ENCODE measurements at places on chromosomes 3 and 15. TPM values are rescaled to one million over a fixed set of nuclear protein-coding genes. Genes with fewer than 3 reads are reported as not detected.
A peak's percentile ranks its signal among the peaks of the same experiment; 100 is the strongest.

GRCh38 chr3:126956866-126957650 is 25.9 kb upstream of the PLXNA1 start:
- no peaks in the 10 kb centered on the region for H3K4me1 ChIP-seq
- no peak overlapping the region for H3K4me3 ChIP-seq
- H3K27me3 ChIP-seq, result no peaks in the 10 kb centered on the region
- DNase-seq, result no peak
- no peak overlapping the region for H3K27ac ChIP-seq

DNA sequence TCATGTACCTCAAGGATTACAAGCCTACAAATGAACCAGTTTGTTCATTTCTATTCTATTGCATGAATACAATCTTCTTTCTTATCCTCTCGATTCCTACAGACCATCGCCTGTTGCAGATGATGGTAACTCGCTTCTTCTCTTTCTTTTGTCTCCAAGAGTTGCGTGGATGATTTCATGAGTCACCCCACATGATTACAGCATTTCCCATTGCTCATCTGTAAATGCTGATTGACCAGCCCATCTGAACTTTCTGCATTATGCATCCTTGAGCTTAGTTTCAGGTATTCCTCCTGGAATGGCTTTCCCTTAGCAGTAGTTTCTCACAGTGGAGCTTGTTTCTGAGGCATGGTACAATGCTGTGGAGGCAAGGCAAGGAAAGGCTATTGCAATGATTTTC is 109.6 kb upstream of the TOPAZ1 start:
- H3K36me3 ChIP-seq, result no peaks in the 10 kb centered on the region
- peaks cover 13% of the 10 kb centered on the region for H3K4me1 ChIP-seq
- no peak overlapping the region for H3K27ac ChIP-seq
- peaks cover 7% of the 10 kb centered on the region for H3K27me3 ChIP-seq

DNA sequence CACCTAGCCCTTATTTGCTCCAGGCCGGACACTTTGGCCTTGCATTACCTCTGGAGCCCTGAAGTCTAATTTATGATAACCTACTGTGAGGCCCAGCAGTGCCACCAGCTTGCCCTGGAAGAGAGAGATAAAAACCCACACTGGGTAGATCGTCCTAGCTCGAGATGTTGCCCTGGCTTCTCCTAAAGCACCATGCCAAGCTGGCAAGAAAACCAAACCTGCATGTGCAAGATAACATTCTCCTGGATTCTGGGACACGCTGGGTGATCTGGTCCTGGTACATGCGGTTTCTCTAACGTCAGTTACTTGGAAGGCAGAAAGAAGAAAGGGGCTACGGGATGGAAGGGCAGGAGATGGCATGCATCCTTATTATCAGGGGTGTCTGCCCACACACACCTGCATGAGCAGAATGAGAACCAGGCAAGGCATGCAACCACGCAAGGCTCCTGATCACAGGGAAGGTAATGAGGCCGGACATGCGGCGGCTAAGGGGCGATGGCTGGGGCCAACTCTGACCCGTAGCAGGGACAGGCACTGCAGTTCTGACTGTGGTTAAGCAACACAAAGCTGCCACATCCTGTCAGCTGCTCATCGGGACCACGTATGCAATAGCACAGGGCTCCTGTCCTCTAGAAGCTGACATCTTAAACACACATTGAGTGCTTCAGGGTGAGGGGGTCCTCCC is 73.0 kb downstream of the OXNAD1 start:
- DNase-seq, result peak; percentile 76
- no peaks in the 10 kb centered on the region for H3K27me3 ChIP-seq
- peak overlapping the region; percentile 67 for H3K27ac ChIP-seq
- H3K4me1 ChIP-seq, result peaks cover 38% of the 10 kb centered on the region

DNA sequence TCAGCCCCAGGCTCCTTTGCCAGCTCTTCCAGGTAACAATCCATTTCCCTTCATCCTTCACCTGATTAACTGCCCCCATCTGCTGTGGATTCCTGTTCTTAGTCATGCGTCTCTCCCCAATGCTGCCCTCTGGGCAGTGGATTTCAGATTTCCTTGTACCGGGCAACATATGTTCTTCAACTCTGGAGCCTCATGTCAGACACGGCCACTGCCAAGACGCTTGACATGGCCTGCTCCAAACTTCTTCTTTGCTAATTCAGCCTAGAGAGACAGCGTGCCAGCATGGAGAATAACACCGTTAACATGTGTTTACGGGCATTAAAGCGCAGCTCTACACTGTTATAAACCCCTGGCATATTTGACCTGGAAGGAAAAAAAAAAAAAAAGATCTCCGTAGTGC is 1035.1 kb upstream of the NR2F2 start:
- H3K36me3 ChIP-seq, result no peaks in the 10 kb centered on the region
- H3K4me1 ChIP-seq, result peaks cover 9% of the 10 kb centered on the region
- no peak for DNase-seq
- no peak overlapping the region for H3K4me3 ChIP-seq
- peaks cover 18% of the 10 kb centered on the region for H3K27me3 ChIP-seq

GRCh38 chr3:57646723-57647122 is 46.2 kb downstream of the DENND6A start:
- H3K4me1 ChIP-seq, result peaks cover 12% of the 10 kb centered on the region
- peaks cover 76% of the 10 kb centered on the region for H3K36me3 ChIP-seq
- DNase-seq, result no peak

GRCh38 chr15:44532689-44533088 is 4.3 kb upstream of the EIF3J start:
- no peak for DNase-seq
- no peak overlapping the region for H3K4me3 ChIP-seq
- H3K27me3 ChIP-seq, result no peaks in the 10 kb centered on the region
- peak overlapping the region; percentile 21 for H3K27ac ChIP-seq

DNA sequence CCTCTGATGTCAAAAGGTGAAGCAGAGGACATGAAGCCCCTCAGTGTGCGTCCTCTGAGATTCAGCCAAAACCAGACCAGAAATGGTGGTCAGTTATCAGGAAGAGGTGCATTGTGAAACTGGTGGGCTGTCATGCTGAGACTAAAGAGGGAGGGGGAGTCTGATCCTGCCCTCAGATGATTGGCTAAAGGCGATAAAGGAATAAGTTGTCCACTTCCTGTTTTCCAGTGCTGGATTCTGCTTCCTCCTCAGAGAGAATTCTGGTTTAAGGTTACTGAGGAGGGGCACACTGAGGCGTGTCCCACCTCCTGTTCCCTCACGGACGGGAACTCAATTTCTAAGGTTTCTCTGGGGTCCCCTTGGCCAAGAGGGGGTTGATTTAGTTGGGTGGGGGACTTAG is 97.0 kb upstream of the UBE3A start:
- no peak for DNase-seq
- H3K27me3 ChIP-seq, result no peaks in the 10 kb centered on the region
- H3K36me3 ChIP-seq, result no peaks in the 10 kb centered on the region
- H3K4me3 ChIP-seq, result no peak overlapping the region
- H3K27ac ChIP-seq, result no peak overlapping the region
- H3K4me1 ChIP-seq, result no peaks in the 10 kb centered on the region

DNA sequence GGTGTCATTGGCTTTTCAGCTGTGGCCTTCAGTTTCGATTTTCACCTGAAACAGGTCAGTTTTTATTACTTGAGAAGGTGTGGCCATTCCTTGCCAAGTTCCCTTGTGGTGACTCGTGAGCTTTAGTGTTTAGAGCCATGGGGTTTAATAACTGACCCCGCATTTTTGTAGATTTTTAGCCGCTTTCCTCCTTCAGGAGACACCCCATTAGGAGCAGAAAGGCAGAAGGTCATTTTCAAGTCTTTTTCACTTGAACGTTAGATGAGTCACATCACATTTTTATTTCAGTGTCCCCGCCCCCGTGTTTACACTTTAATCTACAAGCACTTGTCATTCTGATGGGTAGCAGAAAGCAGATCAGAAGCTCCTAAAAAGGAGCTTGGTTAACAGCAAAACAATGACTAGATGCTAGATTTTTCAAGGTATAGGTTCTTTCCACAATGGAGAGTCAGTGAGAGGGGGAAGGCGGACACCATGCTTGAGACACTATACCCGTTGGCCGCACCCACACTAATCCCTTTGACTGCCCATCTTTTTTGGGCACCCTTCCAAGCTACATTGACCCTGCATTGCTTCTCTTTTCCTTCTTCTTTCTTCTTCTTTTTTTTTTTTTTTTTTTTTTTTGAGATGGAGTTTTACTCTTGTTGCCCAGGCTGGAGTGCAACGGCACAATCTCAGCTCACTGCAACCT is 132.7 kb downstream of the GHSR start:
- H3K27ac ChIP-seq, result no peak overlapping the region
- H3K4me3 ChIP-seq, result no peak overlapping the region
- no peak for DNase-seq

ROBO2 gene
- not detected for total RNA-seq

MINDY2 gene
- 17.3 TPM for total RNA-seq

ZCWPW2 gene
- total RNA-seq, result 0.48 TPM

RASL12 gene
- total RNA-seq, result not detected

TGM4 gene
- total RNA-seq, result not detected

GOLGA6L22 gene
- not detected for total RNA-seq

SATB1 gene
- 267 TPM for total RNA-seq

SPSB4 gene
- total RNA-seq, result not detected
